ENCODE measurements at places on chromosomes 2 and 18.

- DNase-seq = no peak
Observed at GRCh38 chr2:74862020-74862964, 28.4 kb downstream of the HK2 start.

DNA sequence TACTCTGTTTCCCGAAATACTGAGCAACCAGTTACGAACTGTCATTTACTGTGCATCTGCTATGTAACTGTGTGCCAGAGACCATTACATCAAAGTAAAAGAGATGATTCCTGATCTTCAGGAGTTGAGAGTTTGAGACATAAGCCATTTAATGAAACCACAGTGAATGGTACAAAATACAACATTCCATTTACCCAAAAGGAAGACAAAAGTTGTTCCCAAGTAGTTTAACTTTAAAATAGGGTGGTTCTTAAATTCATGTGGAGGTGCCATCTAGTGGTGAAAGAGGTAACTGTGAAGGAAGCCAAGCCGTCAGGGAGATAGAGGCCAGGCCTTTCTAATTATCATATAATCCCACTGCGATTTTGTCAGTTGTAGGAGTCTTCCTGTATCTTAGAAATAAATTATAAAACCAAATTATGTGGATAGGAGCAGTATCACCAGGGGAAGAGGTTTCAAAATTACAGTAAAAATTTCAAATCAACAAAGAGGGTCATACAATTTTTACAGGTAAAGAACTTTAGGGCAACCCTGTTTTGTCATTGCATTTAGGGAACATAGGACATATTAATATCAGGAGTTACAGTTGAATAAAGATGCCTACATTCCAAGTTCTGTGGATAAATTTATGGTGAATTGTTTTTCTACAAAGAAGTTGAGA is 67.7 kb downstream of the EPAS1 start:
- DNase-seq = no peak

- no peak for DNase-seq
Observed at GRCh38 chr18:45777393-45777792, 48.1 kb upstream of the SIGLEC15 start.

- DNase-seq = no peak
Observed at GRCh38 chr2:192307530-192307929, 112.8 kb upstream of the TMEFF2 start.

DNA sequence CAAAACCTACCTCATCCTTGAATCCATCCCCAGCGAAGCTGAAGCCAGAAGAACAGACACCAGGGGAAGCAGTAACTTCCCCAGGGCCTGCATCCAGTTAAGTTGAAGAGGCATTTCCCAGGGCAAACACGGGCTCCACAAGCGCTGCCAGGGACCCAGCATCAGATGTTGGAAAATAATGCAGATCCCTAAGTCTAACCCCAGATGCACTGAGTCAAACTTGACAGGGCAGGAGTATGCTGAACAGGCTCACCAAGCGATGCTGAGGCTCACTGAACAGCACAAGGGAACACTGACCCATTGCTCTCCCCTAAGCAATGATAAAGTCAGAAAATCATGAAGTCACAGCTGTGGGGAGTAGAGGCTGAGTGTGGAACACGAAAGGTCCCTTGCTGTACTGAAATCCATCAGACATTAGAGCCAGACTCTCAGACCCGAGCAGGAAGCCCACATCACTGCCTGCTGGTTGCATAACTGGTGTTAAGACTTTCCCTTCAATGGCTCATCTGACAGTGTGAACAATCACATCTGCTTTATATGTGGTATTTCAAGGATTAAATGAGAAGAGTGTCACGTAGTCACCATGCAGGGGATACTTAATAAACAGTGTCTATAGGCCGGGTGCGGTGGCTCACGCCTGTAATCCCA is 36.2 kb downstream of the TNS1 start:
- DNase-seq = no peak

DNA sequence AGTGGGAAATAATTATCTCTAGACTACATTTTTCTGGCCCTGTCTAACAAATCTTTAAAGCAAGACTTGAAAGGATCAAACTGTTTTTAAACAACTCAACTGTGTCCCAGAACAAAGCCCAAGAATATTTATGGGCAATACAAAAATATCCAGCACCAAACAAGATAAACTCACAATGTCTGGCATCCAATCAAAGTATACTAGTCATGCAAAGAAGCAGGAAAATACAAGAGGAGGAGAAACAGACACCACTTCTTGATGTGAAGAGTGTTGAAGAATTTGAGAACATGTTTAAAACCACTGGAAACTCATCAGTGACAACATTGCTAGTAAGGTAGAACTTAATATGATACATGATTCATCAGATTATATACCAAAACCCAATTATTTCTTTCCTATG is 66.1 kb upstream of the CDC42EP3 start:
- DNase-seq = no peak

- no peak for DNase-seq
Observed at GRCh38 chr18:28834889-28835288, 658.0 kb upstream of the CDH2 start.

DNA sequence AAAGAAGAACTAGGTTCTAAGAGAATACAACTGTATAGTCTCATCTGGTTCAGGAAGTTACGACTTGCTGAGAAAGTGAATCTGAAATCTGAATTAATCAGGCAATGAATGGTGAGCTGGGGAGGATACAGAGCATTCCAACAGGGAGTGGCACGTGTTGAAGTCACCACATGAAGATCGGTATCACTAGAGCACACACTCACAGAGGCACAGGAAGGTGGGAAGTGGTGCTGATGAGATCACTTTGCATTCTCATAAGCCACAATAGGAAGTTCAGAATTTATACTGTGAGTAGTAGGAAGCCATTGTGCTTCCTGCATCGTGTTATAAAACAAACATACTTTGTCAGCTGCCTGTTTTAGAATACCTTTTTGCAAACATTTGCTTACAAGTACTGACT is 615.0 kb upstream of the DDX18 start:
- DNase-seq = no peak

DNA sequence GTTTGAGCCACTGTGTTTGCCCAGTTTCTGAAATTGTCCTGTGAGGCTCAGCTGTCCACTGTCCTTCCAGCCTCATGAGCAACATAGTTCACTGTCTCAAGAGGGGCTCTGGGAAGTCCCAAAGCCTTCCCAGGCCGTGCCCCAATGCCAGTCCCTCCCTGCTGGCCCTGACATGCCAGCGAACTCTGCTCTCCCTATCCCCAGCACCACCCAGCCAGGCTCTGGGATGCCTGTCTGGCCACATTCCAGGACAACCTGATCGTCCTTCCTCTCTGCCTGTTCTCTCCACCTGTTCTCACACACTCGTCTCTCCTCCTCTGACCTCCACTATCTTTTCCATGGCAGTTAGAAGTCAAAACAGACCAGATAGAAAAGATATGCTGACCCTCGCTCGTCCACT is 278.0 kb upstream of the ID2 start:
- no peak for DNase-seq

DNA sequence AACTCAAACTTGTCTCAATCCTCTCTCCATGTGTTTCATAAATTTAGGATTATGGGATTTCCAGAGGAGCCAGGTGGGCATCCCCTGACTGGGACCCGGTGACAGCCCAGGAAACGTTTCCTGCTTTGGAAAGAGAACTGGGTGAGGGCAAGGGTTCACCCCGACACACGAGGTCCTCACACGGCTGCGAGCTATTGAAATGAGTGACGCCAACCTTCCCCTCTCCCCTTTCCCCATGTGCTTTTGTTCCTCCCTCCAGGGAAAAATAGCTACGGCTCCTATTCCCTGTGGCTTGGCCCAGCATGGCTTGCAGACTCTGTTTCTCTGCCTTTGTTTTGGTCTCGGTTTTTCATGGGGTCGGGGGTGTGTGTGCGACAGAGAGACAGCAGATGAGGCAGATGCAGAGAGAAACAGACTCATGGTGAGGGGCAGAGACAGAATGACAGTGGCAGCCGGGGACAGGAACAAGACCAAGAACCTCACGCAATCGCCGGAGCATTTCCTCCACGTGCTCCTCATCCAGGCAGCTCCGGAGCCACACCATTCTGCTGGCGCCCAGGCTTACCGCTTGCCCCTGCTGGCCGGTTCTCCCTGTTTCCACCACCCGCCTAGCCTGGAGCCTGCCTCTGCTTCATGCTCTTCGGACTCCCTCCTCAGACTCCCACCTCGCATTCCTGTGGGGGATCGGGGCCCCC is 238.5 kb downstream of the DYSF start:
- DNase-seq = no peak

- no peak for DNase-seq
Observed at GRCh38 chr2:141610564-141611175, 520.1 kb downstream of the LRP1B start.

- no peak for DNase-seq
Observed at GRCh38 chr18:2515908-2516625, 55.2 kb downstream of the METTL4 start.

GRCh38 chr2:69615078-69615625 is 28.4 kb downstream of the AAK1 start:
- DNase-seq = no peak

DNA sequence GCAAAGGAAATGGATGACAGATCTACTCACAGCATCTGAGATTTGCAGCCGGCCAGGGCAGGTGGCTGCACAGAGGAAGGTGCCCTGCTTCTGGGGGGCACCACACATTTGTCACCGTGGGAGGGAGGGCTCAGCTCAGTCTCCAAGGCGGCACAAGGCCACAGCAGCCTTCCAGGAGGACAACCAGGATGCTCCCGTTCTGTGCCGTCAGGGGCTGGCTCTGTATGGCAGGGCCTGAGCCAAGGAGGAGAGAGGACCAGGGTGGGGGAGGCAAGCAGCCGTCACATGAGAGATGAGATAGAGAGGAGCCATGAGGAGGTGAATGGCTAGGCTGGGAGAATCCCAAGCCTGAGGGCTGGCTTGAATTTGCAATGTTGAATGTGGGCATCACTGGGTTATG is 4.6 kb upstream of the BOK start:
- DNase-seq = no peak

GRCh38 chr2:220880623-220881596 is 691.2 kb downstream of the EPHA4 start:
- DNase-seq = no peak

DNA sequence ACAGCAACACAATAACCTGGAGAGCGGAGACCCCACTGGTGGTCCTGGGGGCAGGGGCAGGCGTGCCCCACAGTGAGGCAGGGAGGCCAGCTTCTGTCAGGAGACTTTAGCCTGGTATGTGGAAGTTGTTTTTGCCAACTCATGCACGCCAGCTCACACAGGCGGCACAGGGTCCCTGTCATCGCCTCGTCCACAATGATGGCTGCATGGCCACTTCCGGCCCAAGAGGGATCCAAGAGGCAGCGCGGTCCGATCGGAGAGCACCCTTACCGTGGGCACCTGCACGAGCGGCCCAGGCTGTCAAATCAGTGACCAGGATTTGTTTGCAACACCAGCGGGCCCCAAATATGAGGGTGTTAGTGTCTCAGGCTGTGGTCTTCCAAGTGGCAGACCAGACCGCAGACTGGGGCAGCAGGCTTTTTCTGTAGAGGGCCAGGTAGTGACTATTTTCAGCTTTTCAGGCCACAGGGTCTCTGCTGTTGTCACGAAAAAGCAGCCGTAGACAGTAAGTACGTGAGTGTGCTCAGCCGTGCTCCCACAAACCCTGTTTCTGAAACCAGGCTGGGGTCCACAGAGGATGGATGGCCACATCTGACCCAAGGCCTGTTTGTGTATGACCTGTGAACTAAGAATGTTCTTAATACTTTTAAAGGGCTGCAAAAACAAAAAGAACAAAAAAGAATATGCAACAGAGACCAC is 21.2 kb downstream of the SNED1 start:
- DNase-seq = no peak

DNA sequence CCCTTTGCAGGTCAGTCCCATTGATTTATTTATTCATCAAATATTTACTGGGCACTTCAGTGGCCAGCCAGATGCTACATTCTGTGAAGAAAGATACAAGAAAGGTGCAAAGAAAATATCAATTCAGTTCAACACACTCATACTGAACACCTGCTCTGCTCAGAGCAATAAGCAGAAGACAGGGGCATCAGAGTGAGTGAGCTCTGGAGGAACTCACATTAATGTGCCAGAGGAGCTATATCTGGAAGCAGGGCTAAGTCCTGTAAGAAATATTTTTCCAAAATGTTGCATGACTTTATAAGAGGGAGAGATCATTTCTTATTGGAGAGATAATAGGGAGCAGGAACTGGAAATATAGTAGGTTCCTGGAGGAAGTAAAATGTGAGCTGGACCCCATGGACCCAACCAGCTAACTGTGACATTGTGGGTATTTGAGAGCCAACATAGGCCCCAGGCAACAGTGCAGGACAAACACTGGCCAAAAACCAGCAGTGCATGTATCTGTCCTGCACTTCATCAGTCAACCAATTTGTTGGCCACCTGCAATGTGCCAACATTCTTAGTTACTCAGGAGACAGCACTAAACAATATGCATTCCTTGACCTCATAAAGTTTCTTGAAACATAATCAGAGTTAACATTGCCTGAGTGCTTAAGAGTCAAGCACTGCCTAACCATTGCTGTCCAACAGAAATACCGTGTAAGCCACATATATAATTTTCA is 102.7 kb upstream of the PTPRM start:
- DNase-seq = no peak

DNA sequence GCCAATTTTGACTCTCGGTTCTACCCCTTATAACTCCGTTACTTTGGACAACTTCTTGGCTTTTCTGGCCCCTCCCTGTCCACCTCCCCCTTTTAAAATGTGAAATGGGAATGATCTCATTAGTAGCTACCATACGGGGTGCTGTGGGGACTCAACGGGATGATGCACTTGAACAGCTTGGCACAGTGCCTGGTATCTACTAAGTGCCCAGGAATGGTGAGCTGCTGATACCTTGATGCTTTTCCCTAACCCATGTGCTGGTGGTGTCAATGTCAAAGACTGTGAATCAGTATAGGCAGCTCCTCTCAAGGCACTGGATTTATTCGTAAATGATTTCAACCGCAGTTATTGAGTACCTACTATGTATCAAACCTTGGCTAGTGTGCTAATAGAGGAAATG is 204.2 kb downstream of the LOXHD1 start:
- no peak for DNase-seq

GRCh38 chr18:51171625-51172259 is 25.7 kb downstream of the MEX3C start:
- DNase-seq = no peak

DNA sequence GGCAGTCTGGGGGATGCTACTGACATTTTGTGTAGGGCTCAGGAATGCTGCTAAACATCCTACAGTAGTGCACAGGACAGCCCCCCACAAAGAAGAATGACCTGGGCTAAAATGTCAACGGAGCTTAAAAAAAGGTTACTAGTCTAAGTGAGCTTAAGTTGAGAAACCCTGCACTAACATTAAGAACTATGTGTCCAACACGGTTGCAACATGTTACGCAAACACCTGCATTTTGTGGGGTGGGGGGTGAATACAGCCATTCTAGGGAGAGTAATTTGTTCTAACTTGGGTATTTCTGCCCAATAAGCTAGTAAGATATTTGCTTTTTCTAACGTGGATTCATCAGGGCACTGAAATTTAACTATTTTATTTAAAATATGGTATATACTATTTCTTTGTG is 57.9 kb downstream of the SLC8A1 start:
- DNase-seq = no peak

All from cerebellar nuclear complex (tissue), 1 donor.